ENCODE measurements at places on chromosomes 11 and 22. TPM values are rescaled to one million over a fixed set of nuclear protein-coding genes. Genes with fewer than 3 reads are reported as not detected.

The KCNJ1 gene
- total RNA-seq, result not detected

The FXYD6 gene
- not detected for total RNA-seq

The MMP8 gene
- not detected for total RNA-seq

The BEST1 gene
- total RNA-seq, result not detected
